ENCODE measurements at places on chromosomes 1 and 21.

DNA sequence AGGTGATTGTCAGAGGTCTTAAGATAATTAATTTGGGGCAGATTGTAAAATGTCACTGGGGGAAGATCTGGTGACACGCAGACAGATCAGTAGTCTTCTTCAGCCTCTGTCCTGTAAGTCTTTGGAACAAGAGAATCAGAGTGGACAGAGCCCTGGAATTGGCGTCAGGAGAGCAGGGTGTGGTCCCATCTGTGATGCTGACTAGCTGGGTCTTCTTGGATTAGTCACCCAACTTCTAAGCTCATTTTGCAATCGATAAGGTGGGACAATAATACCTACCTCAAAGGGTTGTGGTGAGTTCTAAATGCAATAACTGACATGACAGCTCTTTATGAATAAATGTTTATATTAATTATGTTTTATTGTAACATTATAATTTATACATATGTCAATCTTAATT lies 4.8 kb downstream of the FASLG start:
- no peak for DNase-seq

DNA sequence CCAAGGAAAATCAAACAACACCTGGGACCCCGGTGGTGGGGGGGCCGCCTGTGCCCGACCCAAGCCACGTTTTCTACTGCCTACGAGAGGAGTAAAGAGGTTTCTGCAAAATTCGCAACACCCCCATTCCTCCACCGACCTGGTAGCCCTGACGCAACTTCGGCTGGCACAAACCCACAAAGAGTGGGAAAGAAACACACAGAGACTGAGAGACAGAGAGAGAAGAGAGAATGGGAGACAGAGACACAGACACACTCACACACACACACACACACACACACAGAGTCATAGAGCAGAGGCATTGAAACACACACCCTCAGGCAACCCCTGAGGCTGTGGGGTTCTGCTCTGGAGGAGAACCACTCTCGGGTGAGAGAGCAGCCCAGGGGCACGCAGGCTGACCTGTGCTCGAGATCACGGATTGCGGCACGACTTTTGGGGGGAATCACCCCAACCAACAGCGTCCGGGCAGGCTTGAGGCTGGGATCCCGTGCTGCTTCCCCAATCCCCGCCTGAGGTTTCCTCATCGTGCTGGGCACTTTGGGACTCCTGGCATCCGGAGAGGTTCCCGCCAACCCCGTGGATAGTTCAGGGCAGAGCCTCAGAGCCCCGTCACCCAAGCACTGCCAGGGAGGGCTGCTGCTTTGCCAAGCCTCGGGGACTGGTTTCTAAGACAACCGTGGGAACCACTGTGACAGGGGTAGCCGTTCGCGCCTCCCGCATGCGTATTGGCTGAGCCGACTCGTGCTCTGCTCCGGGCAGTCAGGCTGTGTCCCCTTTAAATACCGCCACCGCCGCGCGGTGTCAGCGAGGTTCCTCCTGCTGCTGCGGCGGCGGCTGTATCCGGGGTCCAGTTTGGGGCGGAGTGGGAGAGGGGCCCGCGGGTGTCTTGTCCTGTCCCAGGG lies 682.4 kb upstream of the TPTE start:
- no peak for DNase-seq

GRCh38 chr1:193408782-193409293 lies 222.4 kb upstream of the B3GALT2 start:
- DNase-seq = no peak

DNA sequence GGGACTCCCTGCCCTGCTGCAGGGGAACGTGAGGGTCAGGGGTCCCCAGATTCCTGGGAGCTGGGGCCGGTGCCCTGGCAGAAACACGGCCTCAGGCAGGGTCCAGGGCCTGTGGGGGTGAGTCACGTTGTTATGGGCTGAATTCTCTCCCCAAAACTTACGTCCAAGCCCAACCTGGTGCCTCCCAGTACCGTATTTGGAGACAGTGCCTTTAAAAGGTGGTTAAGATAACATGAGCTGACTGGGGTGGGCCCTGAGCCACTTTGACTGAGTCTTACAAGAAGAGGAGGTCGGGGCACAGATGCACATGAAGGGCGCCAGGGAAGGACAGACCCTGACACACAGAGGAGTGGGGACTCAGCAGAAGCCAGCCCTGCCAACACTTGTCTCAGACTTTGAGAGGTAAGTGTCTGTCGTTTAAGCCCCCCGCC lies 99.9 kb downstream of the WDR4 start:
- no peak for DNase-seq

GRCh38 chr1:70994753-70995268 lies 52.8 kb downstream of the PTGER3 start:
- DNase-seq = no peak

- no peak for DNase-seq
Observed at GRCh38 chr1:29529677-29530278, 293.5 kb downstream of the PTPRU start.

- no peak for DNase-seq
Observed at GRCh38 chr1:202365092-202365815, 16.8 kb downstream of the PPP1R12B start.

DNA sequence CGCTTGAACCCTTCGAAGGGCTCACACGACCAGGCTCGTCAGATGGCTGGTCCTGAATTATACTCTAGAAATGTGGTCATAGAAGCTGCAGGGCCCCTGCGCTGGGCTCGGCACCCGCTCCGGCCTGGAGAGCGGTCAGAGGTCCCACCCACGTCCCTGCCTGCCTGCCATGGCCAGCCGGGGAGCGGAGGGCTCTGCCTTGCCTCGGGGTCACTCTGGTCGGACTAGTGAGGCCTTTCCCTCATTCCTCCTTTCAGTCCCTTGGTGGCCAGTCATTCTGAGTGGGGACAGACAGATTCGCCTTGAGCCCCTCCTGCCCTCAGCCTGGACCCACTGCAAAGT lies 529 bp upstream of the MARCKSL1 start:
- DNase-seq = peak; percentile 5

DNA sequence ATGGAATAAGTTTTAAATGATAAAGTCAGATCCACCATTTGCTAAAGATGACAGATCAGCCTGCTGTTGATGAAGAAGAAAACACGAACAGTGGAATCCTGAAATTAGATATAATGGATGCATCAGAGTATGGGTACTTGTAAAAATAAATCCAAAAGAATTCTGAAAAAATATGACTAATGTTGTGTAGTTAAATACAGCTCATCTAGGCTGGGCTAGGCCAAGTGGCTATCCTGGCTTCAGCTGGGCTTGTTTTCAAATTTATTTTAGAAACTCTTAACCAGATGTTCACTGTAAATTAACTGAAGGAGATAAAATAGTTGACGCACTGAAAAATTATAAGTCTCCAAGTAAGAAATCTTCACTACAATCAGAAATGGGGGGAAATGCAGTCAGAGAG lies 7.4 kb upstream of the RGS2 start:
- no peak for DNase-seq

GRCh38 chr1:52645261-52645660 lies 12.3 kb downstream of the SHISAL2A start:
- no peak for DNase-seq

DNA sequence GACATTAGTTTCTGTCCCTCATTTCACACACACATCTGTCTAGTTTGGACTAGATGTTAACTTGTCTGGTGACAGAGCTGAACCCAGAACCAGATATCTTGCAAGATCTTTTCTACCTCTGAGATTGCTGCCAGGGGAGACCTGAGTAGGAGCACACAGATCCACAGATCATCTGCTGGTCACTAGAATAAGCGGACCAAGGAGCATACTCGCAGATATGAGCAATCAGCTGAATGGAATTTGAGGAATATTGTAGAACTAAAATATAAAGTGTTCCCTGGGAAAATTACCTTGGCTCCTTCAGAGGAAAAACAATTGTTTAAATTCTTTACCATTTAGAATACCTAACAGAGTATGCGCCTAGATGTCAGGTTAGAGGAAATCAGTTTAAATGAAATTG lies 90.7 kb downstream of the TNFSF18 start:
- no peak for DNase-seq

GRCh38 chr1:39173119-39173994 lies 31.1 kb upstream of the MACF1 start:
- DNase-seq = no peak

DNA sequence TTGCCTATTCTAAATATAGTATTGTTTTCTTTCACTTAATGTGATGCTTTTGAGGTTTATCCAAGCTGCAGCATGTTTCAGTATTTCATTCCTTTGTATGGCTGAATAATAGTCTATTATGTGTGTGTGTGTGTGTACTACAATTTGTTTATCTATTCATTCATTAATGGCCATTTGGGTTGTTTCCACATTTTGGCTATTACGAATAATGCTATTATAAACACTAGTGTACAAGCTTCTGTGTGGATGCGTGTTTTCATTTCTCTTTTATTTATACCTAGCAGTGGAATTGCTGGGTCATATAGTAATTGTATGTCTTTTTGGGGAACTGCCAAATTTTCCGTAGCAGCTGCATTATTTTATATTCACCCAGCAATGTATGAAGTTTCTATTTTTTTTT lies 15.0 kb upstream of the THEM5 start:
- no peak for DNase-seq

- no peak for DNase-seq
Observed at GRCh38 chr1:34002810-34003209, 138.9 kb downstream of the HMGB4 start.

DNA sequence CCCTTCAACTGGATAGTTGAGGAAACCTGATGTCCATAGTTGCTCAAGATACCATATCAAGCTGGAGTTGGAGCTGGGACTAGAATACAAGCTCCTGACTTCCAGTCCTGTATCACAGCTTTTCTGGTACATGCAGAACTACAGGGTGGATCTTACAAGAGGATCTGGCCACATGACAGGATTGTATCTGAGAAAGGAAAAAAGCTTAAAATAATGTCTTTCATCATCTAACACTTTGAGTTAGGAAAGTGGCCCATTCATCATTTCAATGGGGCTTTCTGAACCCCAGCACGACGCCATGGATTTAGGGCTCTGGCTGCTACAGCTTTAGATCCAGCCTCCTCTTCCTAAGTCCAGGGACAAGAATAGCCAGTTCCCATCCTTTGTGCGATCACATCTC lies 46.9 kb downstream of the RASSF5 start:
- DNase-seq = no peak

- DNase-seq = no peak
Observed at GRCh38 chr1:4161366-4162006, 261.4 kb upstream of the C1orf174 start.

Measured in cerebellar nuclear complex (tissue), 1 donor.